DND-41 (cell line): ENCODE measurements at places on chromosomes 4 and X.

DNA sequence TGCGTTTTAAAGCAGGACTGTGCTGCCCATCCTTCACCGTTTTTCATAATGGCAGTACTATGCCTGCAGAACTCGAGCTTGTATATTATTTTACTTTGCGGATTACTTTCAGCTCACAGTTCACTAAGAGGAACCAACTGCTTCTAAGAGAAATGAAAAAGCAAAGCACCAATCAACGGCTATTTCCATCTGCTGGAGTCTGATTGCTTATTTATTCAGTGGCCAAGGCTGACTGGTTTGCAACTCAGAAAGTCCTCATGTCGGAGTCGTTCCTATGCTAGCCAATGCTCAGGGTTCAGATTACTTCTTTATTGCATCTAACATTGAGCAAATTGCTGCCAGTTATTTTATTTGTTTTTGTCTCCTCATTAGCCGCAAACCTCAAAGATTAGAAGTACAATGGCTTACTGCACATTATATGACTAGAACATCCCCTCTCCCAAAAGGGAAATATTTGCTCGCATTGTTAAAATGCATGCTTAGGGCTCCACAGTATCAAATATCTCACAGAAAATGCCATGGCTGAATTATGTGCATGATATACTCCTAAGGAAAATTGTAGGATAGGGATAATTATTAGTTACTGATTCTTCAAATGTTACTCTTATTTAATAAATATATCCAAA lies 1628.2 kb upstream of the ADGRL3 start:
- DNase-seq: no peak

- no peak for DNase-seq
Observed at GRCh38 chr4:181479141-181479540, 764.1 kb upstream of the TENM3 start.

DNA sequence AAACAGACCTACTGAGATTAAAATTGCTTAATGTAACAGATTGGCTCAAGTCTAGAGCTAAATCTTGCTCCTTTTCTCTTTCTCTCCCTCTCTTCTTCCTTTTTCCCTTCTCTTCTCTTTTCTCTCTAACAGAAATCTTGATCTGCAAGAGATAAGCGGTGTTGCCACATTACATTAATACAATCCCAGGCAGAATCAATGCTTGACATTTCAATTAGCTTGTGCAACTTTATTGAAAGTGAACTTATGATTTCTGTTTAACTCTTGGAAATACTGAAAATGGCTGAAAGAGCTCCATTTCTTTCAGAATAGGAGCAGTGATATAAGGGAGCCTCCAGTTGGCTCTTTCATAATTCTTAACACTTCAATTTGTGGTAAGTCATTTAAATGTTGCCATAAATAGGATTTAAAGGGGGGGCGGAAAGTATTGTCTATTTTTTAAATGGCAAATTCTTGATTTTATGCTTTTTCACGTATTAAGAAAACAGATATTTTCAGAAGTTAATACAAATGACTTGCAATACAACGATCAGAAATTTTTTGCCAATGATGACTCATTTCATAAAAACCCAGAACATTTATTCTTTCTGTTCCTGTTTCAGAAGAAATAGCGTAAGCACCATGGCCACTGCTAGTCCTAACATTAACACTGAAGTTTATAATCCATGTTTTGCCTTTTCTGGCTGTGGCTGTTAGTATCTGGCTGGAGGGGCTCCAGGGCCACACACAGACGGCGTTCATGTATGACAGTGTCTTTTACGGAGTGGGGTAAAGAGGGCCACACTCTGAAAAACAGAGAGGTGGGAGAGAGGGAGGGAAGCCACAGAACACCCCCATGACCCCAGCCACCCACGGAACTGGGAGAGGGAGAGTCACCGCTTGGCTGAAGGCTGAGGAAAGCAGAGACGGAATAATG lies 115.7 kb upstream of the FAT1 start:
- DNase-seq: no peak

DNA sequence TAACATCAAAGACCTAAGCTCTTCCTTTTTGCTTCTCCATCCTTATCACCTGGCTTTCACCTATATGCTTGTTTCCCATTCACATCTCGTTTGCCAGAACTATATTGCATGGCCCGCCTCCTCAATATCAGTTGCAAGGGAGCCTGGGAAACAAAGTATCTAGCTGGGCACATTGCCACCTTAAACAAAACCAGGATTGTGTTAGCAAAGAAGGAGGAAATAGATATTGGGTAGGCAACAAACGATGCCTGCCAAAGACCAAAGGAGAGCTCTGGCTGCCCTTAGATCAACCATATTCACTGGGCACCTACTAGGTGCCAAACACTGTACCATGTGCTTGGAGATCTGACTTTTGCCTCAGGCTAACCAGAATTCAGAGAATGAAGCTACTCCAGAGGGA lies 107.5 kb downstream of the GRIA3 start:
- DNase-seq: no peak

- DNase-seq: no peak
Observed at GRCh38 chr4:125319311-125319710, 4.6 kb downstream of the FAT4 start.

- DNase-seq: no peak
Observed at GRCh38 chr4:85358831-85359230, 116.1 kb upstream of the ARHGAP24 start.

- no peak for DNase-seq
Observed at GRCh38 chrX:143633461-143634308, 2.2 kb downstream of the SLITRK4 start.

DNA sequence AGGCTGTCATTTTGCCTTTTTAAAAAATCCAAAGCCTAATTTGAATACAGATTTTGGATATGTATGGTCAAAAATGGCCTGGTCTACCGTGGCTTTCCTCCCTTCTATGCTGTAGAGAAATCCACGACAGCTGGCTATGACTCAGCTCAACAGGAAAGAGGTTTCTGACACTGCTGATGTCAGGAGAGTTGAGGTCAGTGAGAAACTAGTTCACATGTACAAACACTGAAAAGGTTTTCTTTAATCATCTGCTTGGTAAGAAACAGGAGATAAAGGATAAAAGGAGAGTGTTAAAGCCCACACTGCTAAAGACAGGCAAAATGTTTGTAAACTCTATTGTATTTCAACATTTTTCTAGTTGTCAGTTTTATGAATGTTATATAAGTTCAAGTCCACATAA lies 113.9 kb downstream of the NYX start:
- peak; percentile 53 for DNase-seq

GRCh38 chr4:178081896-178082295 lies 639.7 kb upstream of the AGA start:
- DNase-seq: no peak

DNA sequence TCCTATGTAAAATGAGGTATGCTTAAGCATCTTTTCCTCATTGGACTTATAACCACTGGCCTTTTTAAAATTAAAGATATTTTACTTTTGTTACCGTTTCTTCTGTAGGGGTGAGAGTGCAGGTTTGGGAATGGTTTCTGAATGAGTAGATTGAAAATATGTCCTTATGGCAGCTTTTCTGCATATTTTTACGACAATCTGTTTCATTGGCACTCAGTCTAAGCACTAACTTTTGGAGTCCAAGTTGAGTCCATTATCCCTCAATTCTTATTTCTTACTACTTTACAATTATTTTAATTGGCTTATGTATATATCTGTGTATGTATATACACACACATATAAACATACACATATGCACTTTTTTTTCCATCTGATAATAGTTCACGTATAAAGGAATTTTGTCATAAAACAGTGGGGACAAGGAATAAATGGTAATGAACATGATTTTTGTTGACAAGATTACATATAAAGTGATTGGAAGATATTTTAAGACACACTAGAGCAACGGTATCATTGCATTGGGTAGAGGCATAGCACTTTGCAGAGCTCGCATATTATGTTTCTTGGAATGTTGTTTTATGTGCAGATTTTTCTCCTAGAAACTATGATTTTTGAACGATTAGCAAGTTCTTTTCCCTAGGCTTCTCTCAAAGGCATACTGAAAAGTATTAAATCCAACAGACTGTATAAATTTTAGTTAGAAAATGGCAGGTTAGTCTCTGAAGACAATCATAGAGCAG lies 133.0 kb downstream of the FAT4 start:
- DNase-seq: no peak

DNA sequence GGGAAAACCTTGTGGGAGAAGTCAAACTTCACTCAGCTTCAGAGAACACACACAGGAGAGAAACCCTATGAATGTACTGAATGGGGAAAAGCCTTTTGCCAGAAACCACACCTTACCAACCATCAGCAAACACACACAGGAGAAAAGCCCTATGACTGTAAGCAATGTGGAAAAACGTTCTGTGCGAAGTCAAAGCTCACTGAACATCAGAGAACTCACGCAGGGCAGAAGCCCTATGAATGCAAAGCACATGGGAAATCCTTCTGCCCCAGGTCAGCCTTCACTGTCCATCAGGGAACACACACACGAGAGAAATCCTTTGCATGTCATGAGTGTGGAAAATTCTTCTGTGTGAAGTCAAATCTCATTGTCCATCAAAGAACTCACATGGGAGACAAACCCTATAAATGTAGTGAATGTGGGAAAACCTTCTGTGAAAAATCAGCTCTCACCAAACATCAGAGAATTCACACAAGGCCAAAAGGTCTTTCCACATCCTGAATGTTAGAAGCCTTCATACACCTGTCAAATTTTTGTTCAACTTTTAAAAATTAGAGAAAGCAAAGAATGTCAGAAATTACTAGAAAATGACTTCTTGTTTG lies 199.4 kb downstream of the SMIM20 start:
- no peak for DNase-seq

GRCh38 chr4:140703463-140703862 lies 52.7 kb downstream of the TBC1D9 start:
- DNase-seq: no peak

DNA sequence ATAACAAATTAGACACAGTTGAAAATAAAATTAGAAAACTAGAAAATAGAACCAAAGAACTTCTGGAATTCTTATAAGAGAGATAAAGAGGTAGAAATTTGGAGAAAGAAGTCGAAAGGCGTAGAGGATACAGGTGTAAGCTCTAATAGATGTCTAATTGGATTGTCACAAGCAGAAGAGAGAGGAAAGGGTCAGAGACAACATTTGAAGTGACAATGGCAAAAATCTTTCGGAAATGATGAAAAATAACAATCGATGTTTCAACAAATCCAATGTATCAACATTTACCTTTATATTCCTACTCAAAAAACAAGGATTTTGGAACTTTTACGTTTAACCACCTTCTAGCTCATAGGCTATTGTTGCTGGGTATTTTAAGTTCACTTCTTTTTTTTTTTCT lies 3.8 kb downstream of the CXCL8 start:
- DNase-seq: no peak

GRCh38 chr4:94678896-94679295 lies 78.9 kb upstream of the BMPR1B start:
- no peak for DNase-seq

DNA sequence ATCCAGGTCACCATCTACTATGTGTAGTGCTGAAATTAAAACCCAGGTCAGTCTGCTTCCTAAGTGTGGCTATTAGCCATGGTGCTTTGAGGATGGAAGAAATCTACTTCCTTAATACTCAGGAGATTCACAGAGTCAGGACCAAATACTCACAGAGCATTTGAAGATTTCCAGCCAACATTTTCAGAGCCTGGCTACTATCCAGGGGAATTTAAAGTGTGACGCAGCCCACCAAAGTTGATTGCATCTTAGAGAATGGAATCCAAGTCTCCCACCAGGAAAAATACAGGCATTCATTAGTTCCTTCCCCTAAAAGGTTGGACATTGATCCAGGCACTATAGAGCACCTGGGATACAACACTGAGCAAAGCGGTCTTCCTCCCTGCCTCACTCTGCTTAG lies 83.8 kb downstream of the HS3ST1 start:
- no peak for DNase-seq

DNA sequence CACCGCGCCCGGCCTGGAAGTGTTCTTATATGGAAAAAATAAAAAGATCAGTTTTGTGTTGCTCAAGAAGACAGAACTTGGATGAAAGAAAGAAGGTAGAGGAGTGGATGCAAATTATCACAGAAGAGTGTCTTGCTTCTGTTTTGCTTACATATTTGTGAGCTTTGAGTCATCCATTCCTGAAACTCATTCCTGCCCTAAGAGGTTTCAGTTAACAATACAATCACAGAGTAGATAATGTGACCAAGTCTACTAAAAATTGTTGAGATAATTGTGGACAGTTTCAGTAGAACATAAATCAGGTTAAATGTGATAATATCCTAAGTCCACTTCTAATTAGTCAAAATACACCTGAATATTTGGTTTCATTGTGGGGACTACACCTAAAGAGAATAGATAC lies 26.4 kb upstream of the LRCH2 start:
- no peak for DNase-seq

- DNase-seq: no peak
Observed at GRCh38 chr4:177177541-177178081, 132.1 kb upstream of the NEIL3 start.

DNA sequence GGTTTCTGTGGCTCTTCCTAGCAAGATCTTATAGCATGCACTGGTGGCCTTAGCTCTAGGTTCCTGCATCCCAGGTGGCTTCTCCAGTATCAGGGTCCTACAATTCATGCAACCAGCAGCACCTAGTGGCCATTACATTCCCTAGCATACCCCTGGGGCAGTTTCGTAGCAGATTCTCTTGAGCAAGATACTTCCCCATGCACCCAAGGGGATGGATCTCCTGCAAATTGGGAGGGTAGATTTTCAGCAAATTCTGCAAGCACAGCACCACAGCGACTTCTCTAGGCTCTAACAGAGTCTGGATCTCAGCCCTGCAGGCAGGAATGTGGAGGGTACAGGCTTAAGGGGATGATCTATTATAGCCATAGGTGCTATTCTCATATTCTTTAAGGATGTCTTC lies 13.1 kb upstream of the SLC9B1 start:
- DNase-seq: peak; percentile 24

DNA sequence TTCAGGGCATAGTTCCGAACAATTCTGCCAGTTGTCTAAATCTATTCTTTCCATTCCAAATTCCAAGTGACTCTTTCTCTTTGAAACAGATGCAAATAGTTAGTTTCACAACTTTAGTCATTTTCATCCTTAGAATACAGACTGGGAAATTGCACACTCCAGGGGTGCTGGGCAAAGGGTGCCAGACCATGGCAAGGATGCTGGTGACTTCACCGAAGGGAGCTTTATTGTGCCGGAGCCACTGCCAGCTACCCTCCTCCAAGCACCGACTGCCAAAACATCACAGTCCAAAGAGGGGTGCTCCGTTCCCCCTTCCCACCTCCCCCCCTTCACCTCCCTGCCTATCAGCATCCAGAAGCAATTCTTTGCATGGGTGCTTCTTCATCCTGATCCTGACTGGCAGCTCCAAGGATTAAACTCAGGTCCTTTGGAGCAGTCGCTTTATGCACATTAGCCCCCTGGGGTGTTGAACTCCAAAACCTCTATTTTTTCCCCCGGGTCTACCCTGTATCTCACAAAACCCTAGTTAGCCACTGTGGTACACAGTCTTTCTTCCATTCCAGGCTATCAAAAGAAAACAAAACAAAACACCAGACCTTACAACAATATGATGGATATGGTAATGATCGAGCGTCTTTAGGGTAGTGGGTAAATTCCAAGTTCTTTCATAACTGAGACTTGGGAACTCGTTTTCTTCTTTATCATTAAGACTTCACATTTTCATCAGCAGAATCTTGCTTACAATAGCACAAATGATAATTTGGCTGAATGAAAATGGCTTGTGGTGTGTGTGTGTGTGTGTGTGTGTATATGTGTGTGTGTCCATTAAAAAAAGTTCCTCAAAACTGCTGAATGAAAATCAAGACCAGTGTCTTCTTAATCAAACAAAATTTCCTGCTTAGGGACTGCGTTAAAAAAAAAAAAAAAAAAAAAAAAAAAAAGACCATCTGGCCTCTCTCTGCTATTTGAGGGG lies 28.7 kb downstream of the MID1 start:
- DNase-seq: no peak

- no peak for DNase-seq
Observed at GRCh38 chr4:37830640-37831039, 4.2 kb downstream of the PGM2 start.
